ENCODE measurements at places on chromosomes 1 and 21.

DNA sequence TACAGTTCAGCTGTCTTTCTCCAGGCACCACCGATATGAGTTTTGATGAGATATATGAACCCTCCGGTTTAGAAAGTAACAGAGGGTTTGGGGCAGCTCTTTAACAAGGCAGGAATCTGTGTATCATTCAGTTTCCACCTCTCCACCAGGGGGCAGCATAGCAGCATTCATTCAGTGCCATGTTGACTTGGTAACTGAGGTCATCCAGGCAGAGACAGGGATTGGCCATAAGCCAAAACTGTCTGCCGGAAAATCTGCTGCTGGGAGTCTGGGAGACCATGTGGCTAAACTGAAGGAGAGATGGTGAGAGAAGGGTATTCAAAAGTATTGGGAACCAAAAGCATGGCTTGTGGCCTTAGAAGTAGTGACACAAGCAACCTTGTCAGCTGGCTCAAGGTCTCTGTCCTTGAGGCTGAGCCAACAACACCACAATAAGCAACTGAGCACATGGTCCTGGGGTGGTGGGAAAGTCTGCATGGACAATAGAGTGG is 98.5 kb downstream of the LMX1A start:
- no peak for DNase-seq

GRCh38 chr1:11470912-11471311 is 8.0 kb upstream of the DISP3 start:
- DNase-seq = no peak

DNA sequence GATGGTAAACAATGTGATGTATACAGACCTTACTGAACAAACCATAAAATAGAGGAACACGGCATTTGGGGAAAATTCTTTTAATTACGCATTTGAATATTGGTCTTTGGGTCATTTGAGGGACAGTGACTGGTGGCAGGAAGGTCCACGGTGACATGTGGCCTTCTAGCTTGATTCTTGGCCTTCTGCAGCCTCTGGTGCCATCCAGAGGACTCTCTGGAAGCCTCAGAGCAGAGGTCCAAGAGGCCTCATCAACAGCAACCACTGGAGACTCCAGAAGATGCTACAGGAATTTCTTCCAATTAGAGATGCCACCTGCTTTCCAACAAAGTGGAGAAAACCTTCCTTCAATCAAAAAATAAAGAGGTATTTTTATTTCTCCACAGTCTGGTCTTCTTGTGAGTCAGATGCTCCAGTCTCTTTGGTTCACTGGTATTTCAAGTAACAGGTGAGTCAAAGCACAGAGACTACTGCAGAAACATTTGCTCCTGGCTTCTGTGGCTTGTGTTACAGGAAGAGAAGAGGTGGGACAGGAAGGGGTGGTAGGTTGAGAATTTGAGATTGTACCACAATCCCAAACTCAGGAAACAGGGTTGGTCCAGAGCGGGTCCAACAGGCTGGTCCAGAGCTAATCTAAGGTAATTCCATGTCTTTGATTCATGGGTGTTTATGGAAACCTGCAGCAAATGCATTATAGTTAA is 2.7 kb upstream of the F5 start:
- DNase-seq = no peak

GRCh38 chr1:226980565-226981385 is 40.7 kb downstream of the COQ8A start:
- no peak for DNase-seq

DNA sequence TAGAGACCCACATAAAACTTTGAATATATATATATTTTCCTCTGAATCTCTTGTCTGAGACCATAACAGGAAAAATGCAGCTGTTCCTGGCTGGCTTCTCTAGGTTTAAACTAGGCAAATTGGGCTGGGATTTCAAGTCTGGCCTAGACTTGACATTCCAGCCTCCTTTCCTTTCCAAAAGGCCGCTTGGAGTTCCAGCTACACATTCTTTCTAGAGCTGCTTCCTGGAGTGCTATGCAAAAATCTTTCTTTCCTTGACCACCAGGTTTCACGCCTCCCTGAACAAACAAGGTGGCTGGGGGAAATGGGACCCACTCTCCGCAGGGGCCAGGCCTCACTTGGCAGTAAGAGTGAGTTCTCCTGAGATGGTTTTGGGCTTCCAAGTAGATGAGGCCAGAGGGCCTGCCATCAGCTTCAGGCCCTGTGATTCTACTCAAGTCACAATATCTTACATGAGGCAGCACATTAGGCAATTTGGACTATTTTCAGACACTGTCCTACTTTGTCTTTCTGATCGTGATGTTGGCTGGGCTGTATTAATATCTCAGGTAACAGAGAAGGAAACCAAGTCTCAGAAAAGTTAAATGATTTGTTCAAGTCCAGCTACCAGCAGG is 102.4 kb downstream of the FAM78B start:
- no peak for DNase-seq

GRCh38 chr1:116735246-116735645 is 19.0 kb upstream of the CD2 start:
- DNase-seq = no peak

DNA sequence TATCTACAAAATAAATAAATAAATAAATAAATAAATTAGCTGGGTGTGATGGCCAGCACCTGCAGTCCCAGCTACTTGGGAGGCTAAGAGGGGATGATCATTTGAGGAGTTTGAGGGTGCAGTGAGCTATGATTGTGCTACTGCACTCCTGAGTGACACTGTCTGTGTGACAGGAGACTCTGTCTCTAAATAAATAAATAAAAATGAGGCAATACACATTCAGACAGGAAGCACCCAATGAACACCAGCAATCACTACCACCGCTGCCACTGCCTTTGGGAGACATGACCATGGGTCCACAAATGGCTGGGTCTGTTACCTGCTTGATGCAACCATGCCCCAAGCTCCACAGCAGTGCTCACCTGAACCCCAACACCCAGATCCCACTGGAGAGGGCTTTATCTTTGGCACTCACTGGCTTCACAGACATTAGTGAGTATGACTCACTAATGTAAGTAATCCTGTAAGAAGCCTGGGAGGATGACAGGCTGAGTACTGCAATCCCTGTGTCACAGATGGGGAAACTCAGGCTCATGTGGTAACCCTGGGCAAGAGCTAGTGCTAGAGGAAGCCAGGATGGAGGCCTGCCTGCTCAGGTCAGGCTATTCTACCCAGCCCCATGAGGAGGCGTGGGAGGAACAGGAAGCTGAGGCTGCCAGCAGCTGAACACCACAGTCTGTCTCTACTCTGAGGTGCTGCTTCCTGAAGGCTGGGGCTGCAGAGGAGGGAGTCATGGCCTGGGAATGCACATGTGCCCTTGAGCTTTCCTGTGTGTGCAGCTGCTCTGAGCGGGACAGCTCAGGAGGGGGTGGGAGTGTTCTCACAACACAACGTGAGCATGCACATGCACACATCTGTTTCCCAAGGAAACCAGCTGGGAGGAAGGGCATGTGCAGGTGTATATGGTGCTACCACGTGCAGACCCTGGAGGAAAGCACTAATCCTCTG is 43.0 kb downstream of the SLC9A1 start:
- peak; percentile 62 for DNase-seq

DNA sequence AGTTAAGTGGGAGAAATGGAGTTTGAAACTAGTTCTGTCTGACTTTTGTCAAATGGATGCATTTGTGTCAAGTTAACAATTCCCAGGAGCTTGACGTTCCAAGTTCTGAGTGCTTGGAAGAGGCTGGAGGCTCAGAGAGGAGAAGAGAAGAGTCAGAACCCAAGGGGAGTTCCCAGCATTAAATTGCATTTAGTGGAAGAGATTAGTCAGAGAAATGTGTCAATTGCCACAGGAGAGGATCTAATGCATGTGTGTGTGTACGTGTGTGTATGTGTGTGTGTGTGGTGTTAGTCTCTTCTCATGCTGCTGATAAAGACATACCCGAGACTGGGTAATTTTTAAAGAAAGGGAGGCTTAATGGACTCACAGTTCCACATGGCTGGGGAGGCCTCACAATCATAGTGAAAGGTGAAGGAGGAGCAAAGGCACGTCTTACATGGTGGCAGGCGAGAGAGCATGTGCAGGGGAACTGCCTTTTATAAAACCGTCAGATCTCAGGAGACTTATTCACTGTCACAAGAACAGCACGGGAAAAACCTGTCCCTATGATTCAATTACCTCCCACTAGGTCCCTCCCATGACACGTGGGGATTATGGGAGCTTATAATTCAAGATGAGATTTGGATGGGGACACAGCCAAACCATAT is 101.5 kb upstream of the TMEM51 start:
- DNase-seq = no peak

- DNase-seq = no peak
Measured at GRCh38 chr1:100217834-100218233, 31.8 kb downstream of the DBT start.

DNA sequence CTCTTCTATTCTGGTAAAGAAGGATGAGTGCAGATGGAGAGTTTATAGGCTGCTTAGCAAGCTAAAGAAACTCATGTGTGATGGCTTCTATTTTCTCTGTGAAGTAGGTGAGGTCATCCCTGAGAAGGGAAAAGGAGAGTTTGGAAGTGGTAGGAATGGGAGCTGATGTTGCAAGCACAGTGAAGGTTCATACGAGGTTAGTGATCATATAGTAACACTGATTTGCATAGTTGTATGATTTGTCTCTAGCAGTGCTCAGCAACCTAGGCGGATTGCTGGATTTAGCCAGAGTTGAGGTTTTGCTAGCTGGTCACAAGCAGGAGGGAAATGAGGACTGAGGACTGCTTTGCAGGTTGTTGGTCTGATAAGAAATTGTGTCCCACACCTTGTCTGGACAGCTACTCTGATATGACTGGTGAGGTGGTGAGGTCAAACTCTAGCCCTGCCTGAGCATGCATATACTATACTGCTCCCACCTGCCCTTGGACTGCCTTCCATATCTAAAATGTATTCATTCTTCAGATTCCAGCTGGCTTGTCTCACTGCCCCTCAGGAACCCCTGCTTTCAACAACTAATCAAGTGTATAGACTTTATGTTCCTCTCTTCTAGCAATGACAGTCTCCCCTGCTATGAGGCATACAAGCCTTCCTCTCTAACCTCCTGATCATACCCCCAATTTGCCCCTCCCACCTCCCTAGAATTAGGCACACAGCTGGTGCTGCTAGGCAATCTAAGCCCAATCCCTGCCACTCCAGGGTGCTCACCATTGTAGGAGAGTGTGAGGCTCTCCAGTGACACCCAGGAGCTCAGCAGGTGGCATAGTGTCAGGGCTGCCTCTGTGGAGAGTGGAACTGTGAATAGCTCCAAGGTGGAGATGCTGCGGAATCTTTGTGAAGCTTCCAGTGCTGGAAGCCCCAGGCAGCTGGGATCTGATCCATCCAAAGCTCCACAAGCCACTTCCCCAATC is 18.5 kb downstream of the LRRC41 start:
- no peak for DNase-seq

GRCh38 chr21:46256501-46256994 is 28.0 kb upstream of the LSS start:
- DNase-seq = no peak

DNA sequence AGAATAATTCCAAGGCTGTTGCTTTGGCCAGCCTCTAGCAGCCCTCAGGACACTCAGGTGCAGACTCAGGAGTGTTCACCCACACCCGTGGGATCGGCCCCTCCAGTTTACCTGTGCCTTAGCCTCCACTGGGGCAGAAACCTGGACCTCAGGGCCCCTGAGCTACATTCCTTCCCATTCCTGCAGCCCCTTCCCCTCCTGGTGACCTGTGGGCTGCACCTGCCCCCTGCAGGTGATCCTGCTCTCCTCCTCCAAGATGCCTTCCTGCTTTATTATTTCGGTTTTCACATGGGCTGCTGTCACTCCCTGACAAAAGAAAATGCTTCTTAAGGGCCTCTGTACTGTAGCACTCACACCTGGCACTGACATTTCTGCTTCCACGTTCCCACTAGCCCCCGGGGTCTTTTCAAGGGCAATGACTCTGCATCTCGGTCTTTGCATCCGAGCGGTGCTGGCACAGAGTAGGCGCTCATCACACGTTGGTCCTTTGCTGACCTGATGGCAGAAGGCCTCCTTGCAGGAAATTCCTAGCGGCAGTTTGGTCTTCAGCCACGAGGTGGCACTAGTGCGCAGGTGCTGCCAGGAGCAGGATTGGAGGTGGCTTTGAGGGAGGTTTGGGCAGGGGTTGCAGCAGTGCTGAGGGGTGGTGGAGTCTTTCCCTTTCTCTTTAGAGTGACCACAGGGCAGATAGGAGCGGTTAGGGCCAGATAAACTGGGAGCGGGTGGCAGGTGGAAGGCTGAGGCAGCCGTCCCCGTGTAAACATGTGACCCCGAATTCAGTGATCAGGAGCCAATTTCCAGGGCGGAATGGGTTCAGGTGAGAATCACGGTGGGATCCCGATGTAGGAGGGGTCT is 25.3 kb upstream of the ETV3 start:
- DNase-seq = peak; percentile 45

- no peak for DNase-seq
Measured at GRCh38 chr1:69376408-69376807, 191.3 kb upstream of the LRRC7 start.

DNA sequence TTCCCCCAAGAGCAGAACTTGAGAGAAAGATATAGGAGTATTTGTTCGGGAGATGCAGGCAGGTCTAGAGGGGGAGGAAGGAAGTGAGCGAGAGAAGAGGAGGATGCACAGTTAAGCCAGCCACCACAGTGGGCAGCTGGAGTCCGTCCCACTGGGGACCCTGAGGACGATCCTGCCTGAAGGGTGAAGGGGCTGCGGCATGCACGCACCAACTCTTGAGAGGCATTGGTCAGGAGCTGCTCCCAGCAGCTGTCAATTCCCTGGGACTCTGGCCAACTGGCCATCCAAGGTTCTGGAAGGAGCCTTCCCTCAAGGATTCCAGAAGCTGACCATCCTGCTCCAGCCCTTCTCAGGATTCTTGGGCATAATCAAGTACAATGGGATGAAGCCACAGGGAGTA is 246.9 kb downstream of the MATN1 start:
- no peak for DNase-seq

- no peak for DNase-seq
Measured at GRCh38 chr1:73105755-73106154, 823.4 kb upstream of the NEGR1 start.

- DNase-seq = no peak
Measured at GRCh38 chr1:202624781-202625108, 85.5 kb downstream of the SYT2 start.
